ENCODE measurements at places on chromosomes 4 and X.

DNA sequence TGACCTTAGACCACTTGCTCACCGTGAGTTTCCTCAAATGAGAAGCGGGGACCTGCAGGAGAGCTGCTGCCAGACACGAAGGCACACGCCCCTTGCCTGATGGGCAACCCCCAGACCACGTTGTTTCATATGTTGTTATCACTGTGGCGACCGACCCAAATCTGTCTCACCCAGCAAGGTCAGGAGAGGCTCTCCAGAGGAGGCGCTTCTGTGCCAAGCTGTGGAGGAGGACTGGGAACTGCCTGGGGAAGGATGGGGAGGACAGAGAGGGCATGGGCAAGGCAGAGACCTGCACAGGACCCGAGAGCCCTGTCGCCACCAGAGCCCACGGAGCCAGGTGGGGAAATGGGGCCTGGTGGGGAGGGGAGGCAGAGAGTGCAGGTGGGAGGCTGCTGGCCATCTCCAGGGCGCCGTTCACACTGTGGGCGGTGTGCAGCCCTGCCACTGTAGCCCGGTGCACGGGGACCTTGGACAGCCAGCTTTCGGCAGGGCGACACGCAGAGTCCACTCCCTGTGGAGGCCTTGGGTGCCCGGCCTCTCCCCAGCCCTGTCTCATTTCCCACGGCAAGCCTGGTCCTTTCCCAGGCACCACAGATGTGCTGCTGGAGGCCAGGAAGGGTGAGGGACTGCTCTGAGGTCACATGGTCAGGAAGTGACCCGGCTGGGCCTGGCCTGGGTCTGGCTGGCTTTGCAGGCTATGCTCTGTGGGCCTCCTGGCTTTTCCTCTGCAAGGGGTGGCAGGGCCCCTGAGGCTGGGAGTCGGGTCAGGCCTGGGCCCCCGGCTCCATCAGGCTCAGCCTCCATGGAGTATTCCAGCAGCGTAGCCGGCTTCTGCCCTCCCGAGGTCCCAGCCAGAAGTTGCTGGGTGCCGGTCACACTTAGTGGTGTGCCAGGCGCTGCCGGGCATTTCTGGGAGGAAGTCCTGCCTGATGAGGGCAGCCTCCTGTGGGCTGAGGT, 3.2 kb downstream of the HTRA3 start:
- DNase-seq: no peak

- DNase-seq: no peak
These were observed 44.2 kb downstream of the HUWE1 start for GRCh38 chrX:53642337-53642736.

DNA sequence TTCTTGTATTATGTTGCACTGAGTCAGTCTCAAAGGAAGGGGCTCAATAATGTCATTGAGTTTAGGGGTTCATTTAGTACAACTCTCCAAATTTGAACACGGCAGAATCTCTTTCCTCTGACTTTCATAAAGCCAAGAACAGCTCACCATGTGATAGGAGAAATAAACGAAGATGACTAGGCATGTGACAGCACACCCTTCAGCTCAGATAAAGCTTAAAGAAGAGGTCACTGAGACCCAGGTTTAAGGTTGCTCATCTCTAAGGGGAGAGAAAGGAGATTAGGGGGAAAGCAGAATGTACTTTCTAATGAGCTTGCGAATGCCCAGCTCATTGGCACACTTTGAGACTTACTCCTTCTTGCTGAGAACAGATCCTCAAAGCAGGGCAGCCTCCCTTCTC, 89.0 kb downstream of the PLAC1 start:
- no peak for DNase-seq

DNA sequence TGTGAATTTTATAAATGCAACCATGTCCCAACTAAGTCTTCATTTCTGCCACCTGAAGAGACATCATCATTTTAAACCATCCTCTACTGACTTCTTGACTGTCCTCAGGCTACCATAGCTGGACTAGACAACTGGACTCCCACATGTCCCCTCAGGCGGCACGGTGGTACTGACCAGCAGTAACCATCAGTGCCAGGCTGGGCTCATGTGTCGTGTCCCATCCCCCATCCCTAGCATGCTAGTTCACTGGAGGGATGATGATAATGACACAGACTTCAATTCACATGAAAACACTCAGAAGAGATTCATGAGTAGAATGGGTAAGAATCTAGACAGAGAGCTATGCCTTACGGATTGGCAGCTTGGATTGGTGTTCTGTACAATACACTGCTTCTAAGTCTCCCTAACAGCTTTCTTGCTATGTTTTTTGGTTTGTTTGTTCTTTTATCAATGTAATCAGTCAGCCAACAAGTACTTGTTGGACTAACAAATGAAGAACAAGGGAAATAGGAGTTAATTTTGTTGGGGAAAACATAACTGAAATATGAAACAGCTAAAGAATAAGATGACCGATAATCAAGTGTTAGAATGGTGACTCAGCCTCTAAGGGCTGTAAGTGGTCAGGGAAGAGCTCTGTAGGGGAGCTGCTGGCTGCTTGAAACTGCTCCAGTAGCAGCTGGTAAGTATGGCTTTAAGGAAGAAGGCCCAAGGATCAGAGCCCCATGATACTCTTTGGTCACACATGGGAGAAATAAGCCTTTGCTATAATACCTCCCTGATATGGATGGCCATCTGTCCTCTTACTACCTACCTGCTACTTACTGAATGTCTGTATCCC, 10.3 kb downstream of the ZDHHC9 start:
- DNase-seq: no peak

Measured in NCI-H2029 (cell line).